ENCODE measurements at places on chromosomes 4 and X.

DNA sequence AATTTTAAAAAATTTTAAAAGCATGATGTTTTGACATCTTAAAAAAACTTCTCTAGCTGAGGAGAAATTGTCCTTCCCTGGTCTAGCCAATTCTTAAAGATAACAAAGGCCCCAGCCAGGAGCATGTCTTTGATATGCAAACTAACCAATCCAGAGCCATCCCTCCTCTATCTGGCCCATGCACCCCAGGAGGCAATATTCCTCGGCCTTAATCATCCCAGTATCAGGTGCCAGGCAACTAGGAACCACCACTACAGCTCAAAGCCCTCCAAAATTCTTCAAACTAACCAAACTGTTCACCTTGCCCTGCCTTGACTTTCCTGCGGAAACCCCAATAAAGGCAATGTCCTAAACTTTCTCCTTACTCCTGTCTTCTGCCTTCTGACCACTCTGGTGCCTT, 97.8 kb upstream of the USP9X start:
- no peak for DNase-seq

- no peak for DNase-seq
These were observed 25.0 kb upstream of the TRPC5OS start for GRCh38 chrX:111850975-111851374.

DNA sequence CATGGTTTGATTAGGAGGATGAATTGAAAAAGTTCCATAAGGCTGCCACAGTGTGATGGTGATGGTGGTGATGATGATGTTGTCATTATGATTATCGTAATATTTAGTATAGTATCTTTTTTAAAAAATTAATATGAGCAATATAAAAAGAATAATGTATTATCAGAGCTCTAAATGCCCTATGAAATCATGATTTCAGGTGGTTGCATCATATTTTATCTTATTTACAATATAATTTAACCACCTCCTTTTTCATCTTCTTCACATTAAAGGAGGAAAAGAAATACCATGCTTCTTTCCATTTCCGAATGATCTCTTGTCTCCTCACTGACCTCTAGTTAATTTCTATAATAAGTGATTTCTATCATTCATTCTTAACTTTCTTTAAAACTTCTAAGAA, 225.9 kb downstream of the RAPGEF2 start:
- DNase-seq: no peak

DNA sequence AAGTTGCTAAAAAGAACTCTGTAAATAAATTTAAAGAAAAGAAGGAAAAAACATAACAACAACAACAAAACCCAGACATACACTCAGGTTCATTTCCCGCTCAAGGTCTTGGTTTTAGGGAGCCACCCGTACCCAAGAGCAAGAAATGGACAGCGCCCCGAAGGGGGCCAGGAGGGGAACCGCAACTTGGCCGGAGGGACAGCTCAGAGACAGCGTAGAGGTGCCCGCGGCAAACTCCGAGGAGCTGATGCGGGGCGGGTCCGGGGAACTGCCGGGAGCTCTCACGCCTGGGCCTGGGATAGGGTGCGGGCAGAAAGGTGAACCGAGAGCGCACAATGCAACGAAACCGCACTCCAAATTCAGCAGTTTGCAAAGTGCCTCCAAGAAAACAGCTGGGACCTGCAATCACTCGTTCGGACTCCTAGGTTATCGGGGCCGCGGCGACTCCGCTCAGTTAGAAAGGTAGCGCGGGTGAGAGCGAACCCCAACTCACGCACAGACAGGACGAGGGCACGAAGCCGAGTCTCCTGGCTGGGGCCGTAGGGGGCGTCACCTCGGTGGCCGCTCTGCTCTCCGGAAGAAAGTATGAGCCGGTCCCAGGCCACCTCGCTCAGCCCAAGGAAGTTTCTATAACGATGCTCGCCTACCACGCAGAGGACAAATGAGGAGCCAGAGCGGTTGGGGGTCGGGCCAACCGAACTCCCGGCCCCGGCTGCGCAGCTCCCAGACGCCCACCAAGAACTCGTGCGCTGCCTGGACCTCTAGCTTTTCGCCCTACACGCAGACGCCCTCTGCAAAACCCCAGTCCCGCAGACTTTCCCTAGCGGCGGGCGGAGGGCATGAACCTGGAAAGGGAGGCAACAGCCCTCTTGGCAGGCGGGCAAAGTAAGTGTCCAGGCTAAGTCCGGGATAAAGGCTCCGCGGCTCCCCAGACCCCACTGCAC, 1.4 kb downstream of the NDNF start:
- DNase-seq: peak; percentile 26
